ENCODE measurements at places on chromosomes 4 and X.

- peak; percentile 15 for DNase-seq
These were observed 368.9 kb upstream of the CTSO start for GRCh38 chr4:156322592-156322991.

DNA sequence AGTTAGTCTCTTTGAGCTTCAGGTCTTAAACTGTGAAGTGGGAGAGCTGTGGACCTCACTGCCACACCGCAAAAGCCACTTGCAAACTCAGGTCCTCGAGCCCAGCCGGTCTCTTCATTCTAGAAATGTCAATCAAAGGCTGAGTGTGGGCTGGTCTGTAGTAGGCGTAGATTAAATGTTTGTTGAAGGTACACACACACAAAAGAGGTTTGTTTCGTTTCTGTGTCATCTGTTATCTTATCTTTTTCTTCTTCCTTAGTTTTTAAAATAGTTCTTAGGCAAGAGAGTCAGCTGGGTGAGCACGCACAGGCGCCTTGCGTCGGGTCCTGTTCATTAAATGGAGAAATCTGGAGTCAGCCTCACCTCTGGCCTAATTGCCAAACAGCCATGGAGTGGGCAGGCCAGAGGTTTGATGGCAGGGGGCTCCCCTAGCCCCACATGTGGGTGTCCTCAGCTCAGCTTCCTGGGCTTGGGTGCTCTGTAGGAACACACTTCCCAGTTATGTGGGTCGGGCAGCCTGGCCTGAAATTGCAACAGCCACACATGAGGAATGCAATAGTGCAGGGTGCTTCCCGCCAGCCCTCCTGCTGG, 836 bp upstream of the PSAPL1 start:
- no peak for DNase-seq

- no peak for DNase-seq
These were observed 37.1 kb downstream of the SLC39A8 start for GRCh38 chr4:102308032-102308799.

DNA sequence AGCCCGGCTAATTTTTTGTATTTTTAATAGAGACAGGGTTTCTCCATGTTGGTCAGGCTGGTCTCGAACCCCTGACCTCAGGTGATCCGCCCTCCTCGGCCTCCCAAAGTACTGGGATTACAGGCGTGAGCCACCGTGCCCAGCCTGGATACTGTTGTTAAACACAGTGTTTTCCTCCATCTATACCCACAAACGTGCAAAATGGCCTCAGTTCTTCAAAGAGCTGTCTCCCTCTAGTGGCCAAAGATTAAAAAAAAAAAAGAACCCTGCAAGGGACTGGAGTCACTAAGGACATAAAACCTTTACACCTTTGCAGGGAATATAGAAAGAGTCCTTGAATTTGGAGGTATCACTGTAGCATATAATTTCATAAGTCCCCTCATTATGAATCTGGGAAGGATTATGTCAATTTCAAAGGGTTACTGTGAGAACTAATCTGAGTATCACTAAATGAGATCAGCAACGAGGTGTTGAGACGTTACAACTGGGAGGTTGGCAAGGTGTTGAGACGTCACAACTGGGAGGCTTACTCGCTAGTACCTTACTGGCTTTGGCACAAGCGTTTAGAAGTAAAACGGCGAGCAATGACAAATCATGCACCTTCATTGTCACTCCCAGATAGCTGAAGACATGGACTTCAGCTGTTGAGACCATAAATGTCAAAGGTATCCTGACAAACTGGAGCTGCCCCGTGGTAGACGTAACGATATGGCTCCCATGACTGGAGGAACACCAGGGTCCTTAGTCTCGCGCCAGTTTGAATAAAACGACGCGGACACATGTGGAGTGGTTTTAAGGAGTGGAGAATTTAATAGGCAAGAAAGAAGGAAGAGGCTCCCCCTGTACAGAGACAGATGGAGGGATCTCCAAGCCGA, 33.4 kb upstream of the ENPP6 start:
- DNase-seq = peak; percentile 6

DNA sequence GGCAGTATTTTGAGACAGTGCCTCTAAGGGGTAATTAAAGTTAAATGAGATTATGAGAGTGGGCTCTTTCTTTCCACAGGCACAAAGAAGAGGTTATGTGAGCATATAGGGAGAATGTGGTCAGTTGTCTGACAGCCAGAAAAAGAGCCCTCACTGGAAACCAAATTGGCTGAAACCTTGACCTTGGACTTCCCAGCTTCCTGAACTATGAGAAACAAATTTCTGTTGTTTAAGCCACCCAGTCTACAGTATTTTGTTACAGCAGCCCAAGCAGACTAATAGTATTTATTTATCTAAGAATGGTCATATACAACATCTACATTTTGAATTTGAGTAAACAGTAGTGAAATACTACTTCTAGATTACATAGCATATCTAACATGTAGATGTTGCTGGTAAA, 473.8 kb downstream of the IL15 start:
- no peak for DNase-seq

DNA sequence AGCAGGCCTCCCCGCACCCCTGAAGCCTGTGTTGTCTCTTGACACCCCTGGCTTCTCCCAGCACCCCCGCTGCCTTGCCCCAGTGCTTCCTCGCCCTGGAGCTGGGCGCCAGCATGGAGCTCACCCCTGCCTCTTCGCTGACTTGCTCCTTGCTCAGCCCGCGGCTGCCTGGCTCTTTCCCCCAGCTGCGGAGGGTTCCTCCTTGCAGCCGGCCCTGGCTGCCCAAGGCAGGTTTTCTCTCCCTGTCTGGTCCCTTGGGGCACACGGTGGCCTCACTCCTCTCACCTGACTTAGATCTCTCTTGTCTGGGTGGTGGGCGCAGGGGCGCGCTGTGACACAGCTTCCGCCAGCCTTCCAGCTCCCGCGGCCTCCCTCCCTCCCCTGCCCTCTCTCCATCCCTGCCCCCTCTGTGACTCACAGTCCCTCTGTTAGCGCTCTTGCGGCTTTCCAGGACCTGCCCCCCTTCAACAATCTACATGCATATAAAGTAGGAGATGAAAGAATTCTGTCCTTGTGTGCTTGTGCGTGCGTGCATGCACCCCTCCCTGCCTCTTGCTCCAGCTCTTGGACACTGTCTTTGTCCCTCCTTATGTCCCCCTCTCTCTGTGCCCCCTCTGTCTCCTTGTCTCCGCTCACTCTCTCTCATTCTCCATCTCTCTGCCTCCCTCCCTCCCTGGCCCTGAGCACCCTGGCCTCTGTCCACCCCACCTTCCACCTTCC, 2.2 kb downstream of the PLXNB3 start:
- DNase-seq = peak; percentile 33

DNA sequence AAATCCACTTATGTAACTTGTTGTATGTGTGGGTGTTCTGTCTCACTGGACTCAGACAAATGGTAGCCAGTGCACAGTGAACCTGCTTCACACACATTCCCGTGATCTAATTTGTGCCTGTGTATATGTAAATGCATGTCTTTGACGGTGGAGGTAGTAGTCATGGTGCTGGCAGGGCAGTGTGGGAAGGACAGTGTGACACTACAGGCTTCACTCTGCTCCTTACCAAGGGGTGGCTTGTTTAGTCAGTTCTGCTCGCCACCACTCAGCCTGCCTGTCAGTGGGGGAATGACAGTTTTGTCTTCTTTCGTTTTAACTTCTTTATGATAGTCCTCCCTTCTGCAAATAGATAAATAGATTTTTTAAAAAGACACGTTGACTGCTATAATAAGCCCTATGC, 17.7 kb upstream of the PAQR3 start:
- no peak for DNase-seq

DNA sequence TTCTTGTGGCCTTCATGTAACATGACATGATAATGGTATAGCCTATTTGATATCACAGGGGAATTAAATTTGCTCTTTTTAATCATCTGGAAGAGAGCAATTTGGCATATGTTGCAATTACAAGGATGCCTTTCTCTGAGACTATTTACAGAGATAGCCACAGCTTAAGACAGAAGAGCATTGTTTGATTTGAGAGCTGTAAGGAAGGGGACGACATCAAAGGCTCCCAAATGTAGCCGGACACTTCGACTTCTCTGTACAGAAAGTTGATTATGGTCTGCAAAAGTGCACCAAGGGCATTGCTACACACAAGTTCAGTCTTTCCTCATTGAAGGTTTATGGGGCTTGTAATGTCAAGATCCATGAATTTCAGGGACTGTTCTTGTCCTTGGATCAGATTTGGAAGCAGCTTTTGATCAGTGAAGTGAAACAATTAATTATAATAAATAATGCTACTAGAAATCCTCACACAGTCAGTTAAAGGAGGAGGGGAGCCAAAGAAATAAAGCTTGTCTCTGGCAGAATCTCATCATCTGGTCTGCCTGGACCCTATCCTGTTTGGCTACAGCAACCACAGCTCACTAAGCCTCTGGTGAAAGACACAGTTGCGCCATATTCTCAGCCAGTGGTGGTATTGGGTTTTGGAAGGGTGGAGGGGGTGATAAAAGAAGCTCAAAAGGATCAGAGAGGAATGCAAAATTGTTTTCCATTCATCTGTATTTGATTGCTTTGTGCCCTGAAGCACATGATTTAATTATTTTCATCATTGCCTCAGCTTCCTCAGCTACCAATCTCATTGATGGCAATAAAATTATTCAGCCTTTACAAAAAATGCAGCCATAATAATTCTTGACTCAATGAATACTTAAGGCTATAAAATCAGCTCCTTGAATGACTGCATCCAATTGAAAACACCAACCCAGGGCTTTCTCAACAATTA, 654.3 kb upstream of the LCORL start:
- DNase-seq = no peak

GRCh38 chr4:139603576-139604410, 47.8 kb upstream of the SETD7 start:
- DNase-seq = no peak

DNA sequence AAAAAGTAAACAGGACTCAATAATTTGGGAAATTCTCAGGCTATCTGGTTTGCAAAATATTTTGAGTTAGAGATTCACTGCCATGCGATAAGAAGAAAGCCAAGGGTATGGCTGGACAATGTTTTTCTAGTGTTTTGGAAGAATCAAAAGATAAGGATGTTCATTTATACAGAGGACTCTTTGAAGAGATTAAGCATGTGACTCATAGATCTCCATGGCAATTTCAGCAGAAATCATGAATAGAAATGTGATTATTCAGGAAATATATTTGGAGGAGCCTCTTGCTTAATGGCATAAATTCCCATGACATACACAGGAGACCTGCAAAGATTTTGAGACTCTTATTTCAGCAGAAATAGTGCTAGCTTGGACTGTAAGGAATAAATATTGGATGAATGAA, 16.7 kb upstream of the FRAS1 start:
- no peak for DNase-seq

DNA sequence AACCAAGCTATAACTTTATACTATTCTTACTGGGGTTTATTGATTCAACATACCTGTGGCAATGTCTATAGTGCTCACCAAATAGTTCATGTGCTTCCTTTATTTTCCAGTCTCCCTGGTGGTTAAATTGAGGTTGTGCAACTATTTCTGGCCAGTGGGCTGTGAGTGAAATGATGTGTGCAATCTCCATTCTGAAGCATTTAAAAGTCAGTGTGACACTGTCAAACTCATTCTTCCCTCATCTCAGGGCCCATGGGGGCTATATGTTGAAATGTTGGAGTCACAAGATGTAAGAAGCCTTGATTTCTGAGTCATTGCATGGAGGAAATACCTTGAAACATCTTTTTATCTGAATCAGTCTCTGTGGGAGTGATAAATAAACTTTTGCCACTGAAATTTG, 414.3 kb upstream of the RPS6KA3 start:
- no peak for DNase-seq

DNA sequence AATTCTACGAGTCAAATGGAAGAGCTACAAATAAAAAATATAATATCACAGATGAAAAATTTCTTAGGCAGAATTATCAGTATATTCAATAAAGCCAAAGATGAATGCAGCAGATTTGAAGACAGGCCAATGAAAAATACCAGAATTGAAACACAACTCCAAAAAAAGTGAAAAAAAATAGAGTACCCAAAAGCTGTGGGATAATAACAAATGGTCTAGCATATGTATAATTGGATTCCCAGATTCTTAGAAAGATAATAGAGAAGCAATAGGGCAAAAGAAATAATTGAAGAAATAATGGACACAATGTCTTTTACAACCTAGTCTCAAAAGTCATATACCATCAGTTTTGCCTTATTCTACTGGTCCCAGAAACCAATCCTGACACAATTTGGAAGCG, 4.4 kb downstream of the ANAPC10 start:
- no peak for DNase-seq

GRCh38 chrX:13285229-13285628, 34.6 kb downstream of the ATXN3L start:
- DNase-seq = no peak

DNA sequence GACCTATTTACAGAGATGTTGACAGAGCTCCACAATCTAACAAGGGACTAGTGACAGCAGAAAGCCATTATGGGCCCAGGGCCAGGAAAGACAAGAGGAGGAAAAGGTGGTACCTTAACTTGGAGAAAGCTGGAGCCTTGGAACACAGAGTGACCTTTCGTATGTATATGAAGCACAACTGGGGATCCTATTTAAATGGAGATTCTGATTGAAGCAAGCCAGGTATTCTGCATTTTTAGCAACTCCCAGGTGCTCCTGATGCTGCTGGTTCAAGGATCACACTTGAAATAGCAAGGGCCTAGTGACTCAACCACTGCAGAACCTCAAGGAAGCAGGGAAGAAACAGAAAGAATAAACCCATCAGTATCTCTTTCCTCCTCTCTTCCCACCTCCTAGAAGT, 99.4 kb downstream of the TMEM47 start:
- no peak for DNase-seq

GRCh38 chrX:69362856-69363255, 141.3 kb upstream of the NALF2 start:
- DNase-seq = no peak

DNA sequence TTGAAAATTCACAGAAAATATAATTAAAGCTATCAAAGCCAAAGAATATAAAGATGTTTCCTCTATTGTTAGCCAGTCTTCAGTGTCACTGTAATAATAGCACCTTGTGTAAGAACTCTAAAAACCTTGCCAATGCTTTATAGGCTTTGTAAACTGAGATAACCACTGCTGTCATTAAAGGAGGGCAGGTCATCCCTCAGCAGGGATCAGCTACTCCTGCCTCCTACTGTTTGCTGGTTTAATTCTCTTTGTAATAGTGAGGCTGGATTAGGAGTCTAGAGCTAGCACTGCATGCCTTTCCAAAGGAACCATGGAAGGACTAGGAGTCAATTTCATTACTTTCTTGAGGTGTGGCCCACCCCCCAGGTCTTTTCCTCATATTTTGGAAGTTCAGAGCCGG, 46.2 kb downstream of the FHIP1A start:
- no peak for DNase-seq

All from AG04450 (cell line).